ENCODE measurements at places on chromosomes 3 and 15.
A peak's percentile ranks its signal among the peaks of the same experiment; 100 is the strongest.

GRCh38 chr3:99626417-99626788, 12.0 kb upstream of the COL8A1 start:
- no peak for DNase-seq
- H3K27me3 ChIP-seq: no peaks in the 10 kb centered on the region
- no peaks in the 10 kb centered on the region for H3K4me1 ChIP-seq
- no peaks in the 10 kb centered on the region for H3K36me3 ChIP-seq
- H3K4me3 ChIP-seq: no peak overlapping the region
- no peak overlapping the region for H3K27ac ChIP-seq

- H3K4me3 ChIP-seq: peak overlapping the region; percentile 77
- H3K27ac ChIP-seq: peak overlapping the region; percentile 36
- peaks cover 2% of the 10 kb centered on the region for H3K36me3 ChIP-seq
- H3K4me1 ChIP-seq: peaks cover 31% of the 10 kb centered on the region
- no peak for DNase-seq
Observed at GRCh38 chr15:68230157-68231100, 901 bp upstream of the CLN6 start.

GRCh38 chr3:23481011-23481615, 278.0 kb downstream of the UBE2E2 start:
- no peaks in the 10 kb centered on the region for H3K36me3 ChIP-seq
- no peaks in the 10 kb centered on the region for H3K4me1 ChIP-seq
- no peak for DNase-seq
- H3K4me3 ChIP-seq: no peak overlapping the region

DNA sequence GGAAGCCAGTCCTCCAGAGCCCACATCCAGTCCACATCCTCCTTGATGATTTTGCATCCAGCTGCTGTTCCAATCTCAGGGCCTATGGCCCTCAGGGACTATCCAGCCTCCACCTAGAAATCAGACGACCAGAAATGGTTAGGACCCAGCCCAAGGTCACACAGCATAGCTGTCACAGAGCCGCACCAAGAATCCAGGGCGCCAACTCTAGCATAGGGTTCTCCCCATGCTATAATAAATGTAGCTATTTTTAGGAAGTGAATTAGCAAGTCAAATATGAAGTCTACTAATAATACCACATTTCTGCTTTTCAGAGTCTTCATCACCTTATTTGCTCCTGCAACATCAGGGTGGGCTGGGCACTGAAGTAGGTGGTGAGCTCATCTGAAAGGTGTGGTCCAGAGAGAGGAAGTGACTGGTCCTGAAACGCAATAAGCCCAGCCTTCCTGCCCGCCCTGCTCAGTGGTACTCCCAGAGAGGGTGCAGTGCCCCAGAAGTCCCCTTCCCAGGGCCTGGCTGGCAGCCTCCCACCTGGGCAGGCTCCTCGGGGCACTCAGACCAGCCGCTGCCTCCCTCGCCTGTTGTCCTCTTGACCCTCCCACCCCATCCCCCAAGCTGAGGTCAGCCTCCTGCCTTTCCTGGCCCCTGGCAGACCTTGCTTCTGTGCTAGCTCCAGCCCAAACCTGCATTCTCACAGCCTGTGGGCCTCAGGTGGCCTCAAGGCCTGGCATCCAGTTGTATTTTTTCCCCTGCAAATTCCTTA, 17.6 kb upstream of the CYP11A1 start:
- peaks cover 43% of the 10 kb centered on the region for H3K4me1 ChIP-seq
- peaks cover 3% of the 10 kb centered on the region for H3K36me3 ChIP-seq
- peak overlapping the region; percentile 30 for H3K27ac ChIP-seq
- H3K4me3 ChIP-seq: peak overlapping the region; percentile 21
- H3K27me3 ChIP-seq: no peaks in the 10 kb centered on the region

Data from central memory CD8-positive, alpha-beta T cell (primary cell).